DMS153 (cell line): ENCODE measurements at places on chromosomes 5 and 9.

GRCh38 chr9:75996726-75997125, 106.3 kb downstream of the PCSK5 start:
- DNase-seq = no peak

GRCh38 chr9:119114681-119115080, 254.6 kb downstream of the BRINP1 start:
- DNase-seq = no peak

DNA sequence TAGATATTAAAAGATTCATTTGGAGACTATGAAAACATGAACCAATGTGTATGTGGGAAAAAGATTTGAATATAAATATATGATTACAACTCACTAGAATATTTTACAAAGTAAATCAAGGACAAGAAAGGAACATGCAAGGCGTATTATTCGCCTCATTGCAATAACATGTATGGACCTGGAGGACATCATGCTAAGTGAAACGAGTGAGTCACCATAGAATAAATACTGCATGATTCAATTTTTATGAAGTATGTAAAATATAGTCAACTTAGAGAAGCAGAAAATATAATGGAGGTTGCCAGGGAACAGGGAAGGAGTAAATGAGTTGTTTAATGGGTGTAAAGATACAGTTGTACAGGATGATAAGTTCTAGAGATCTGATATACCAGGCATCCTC, 4.9 kb downstream of the TXNDC8 start:
- DNase-seq = no peak

DNA sequence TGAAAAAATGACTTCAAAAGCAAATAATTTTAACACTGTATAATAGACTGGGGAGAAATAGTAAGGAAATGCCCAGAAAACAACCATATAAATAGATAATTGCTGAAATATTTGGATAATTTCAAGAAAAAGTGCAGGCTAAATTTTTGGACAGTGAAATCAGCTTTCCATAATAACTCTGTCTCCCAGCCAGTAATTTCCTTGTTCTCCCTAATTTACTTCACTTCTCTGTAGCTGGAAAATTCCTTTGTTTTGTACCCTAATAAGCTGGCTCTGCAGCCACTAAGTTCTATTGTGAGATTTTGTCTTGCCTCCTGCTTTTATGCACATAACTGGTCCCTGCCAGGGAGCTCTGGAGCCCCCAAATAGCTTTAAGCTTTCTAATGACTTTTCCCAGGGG, 27.7 kb downstream of the PRDM6 start:
- DNase-seq = no peak

DNA sequence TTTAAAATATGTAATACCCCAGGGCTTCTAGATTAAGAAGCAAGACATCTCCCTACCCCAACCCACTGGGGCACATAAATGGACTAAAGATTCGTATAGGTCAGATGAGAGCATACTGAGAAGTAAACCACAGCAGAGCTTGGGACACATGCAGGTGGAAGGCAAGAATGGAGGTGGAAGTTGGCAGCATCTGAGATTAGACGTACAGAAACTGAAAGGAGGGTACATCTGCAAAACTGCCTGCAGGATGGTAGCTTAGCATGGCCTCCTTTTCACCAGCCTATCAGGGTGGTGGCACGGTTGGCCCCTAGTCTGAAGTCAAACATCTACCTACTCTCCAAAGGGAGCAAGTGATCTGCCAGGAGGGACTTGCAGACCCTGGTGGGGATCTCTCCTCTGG, 181.8 kb downstream of the TSSK1B start:
- no peak for DNase-seq

DNA sequence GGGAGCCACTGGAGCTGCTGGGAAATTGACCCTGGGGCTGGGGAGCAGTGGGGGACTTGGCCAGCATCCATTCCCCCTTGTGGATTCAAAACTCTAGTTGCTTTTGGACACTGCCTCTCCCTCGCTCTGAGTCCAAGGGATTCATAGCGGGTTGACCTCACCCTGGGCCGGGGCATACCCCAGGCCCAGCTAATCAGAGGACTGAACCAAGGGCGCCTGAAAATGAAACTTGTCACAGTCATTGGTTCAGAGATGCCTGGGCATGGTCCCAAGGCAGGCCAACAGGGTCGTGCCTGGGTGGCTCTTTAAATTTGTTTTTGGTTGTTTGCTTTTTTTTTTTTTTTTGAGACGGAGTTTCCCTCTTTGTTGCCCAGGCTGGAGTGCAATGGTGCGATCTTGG, 22.6 kb downstream of the STK10 start:
- no peak for DNase-seq

DNA sequence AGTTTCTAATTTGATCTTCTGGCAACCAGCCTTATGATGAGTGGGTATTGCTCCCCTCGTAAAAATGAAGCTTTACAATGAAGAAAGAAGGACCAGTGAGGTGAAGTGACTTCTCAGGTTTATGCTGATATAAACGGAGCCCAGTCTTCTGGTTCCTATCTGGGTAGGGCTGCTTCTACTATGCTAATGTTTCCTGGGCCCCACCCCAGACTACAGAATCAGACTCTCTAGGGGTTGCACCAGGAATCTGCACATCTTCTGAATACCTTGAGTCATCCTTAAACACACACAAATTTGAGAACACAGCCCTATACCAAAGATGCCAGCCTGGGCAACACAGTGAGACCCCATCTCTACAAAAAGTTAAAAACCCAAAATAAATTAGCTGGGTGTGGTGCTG, 16.2 kb downstream of the BTF3 start:
- no peak for DNase-seq
